ENCODE measurements at places on chromosomes 12 and 14.

DNA sequence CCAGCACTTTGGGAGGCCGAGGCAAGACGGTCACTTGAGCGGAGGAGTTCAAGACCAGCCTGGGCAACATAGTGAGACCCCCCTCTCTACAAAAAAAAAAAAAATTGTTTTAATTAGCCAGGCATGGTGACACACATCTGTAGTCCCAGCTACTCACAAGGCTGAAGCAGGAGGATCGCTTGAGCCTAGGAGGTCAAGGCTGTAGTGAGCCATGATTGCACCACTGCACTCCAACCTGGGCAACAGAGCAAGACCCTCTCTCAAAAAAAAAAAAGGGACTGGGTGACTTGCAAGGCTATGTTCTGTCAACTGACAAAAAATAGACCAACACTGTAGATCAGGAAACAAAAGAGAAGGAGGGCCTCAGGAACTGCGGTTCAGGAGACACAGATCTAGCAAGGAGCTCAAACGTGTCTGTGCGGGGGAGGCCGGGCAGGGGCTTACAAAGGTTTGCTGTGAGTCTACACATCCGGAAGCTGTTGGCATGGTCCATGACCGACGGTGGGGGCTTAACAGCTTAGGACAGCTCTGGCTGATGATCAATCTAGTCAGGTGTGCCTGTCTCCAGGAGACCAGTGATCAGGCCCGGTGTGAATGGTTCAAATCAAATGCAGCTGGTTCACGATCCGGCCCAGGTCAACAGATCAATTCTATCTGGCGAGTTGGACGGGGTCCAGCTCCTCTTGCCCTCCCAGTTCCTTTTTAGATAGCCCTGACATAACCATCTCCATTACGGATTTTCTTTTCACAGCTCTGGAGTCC is 31.7 kb upstream of the INF2 start:
- ATAC-seq, result no peak

- no peak for ATAC-seq
These were observed 332.6 kb upstream of the SFSWAP start for GRCh38 chr12:131378176-131378842.

GRCh38 chr12:102781117-102781516 is 135.9 kb downstream of the PAH start:
- no peak for ATAC-seq

DNA sequence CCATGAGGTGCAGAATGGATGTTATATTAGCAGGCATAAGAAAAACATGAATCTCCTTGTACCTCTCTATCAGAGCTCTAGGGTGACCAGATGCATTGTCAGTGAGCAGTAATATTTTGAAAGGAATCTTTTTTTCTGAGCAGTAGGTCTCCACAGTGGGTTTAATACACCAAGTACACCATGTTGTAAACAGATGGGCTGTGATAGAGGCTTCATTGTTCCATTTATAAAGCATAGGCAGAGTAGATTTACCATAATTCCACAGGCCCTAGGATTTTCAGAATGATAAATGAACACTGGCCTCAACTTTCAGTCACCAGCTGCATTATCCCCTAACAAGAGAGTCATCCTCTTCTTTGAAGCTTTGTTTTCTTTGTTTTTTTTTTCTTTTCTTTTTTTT is 185.2 kb downstream of the ERC1 start:
- peak; percentile 31 for ATAC-seq

GRCh38 chr12:61956545-61956944 is 303.7 kb upstream of the USP15 start:
- ATAC-seq, result no peak

DNA sequence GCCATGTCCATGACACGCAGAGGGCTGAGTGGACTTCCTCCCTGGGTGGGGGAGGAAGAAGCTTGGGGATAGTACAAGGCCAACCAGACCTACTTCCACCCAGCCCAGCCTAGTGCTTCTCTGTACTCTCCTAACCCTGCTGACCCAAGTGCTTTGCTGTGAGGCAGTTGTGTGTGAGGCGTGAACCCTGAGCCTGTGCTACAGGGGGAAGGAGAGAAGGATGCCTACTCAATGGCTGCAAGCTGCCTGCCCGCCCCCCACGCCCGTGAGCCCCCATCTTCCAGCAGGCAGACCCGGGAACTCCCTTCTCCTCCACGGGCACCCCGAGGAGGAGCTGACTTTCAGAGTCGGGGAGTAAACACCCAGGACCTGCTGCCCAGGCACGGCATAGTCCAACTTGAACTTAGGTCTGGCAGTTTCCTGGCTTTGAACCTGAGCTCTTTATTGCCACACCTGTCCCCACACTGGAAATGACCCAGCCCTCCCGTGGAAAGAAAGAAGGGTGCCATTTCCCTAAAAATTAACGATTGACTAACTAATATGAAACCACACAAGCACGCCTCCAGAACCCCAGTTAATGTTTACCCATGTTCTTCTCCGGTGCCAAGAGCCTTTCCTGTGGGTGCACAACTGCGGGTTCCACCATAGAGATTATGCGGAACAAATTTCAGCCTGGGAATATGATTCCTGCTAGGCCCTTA is 10.8 kb downstream of the ALDH2 start:
- ATAC-seq, result no peak

DNA sequence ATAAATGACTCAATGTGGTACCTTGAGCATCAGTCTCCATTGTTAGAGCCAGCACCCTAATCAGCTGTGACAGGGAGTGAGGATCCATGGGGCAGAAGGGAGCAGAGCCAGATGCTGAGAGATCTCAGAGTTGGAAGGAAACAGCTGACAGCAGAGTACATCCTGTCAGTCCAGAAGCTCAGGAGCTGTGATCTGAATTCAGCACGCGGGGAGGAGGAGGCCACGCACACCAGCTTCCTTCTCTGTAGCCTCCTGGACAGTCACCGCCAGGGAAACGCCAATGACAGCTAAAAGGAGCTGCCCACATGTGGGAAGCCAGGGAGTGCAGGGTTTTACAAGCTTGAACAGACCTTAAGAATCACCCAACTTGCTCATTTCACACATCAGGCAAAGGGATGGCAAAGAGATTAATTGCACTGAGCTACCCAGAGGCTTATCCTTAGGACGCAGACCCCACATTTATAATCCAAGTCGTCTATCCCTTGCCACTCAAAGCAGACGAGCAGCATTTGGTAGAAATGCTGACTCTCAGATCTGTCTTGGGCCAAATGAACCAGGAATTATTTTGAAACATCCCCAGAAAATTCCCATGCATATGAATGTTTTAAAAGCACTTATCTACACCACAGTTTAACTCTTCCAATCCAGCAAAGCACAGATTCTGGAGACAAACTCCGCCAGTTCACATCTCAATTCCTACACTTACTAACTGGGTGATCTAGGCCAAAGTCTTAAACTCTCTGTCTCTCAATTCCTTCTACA is 322.6 kb upstream of the TMTC1 start:
- ATAC-seq, result no peak

GRCh38 chr12:45388545-45388944 is 172.7 kb downstream of the ANO6 start:
- no peak for ATAC-seq

GRCh38 chr12:42284157-42284556 is 41.7 kb downstream of the ZCRB1 start:
- ATAC-seq, result no peak
